Naive thymus-derived CD8-positive, alpha-beta T cell (primary cell): ENCODE measurements at places on chromosomes 7 and 10.

DNA sequence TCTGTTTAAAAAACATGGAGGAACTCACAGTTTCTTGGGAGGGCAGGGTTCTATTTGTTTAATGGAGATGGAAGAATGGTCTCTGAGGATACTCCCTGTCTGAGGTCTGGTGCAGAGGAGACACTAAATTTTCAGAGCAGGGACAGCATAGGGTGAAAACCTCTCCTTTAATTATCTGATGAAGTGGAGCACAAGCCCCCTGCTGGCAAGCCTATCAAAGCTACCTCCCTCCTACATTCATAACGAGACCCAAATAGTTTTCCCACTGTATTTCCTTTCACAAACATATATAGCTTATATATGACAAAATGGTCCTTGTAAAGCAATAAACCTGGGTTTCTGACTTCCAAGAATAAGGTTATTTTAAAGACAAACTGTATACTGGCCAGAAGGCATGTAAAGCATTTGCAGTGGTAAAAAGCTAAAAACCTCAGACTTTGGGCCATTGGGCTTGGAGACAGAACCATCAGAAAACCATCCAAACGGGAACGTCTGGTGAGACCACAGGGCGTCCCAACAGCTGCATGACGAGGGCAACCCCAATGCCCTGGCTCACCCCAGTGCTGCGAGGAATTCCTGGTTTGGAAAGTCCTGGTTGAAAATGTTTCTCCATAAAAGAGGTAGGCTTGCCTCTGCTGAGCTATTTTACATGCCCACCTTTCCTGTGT is 201.3 kb downstream of the FANK1 start:
- no peak overlapping the region for H3K4me3 ChIP-seq
- no peak for DNase-seq
- no peaks in the 10 kb centered on the region for H3K36me3 ChIP-seq
- H3K27ac ChIP-seq: no peak overlapping the region
- peaks cover 8% of the 10 kb centered on the region for H3K27me3 ChIP-seq
- H3K4me1 ChIP-seq: no peaks in the 10 kb centered on the region

GRCh38 chr7:68155676-68156075 is 1159.0 kb downstream of the TYW1 start:
- H3K4me3 ChIP-seq: no peak overlapping the region
- H3K27ac ChIP-seq: no peak overlapping the region
- no peak for DNase-seq
- H3K4me1 ChIP-seq: no peaks in the 10 kb centered on the region
- no peaks in the 10 kb centered on the region for H3K27me3 ChIP-seq
- no peaks in the 10 kb centered on the region for H3K36me3 ChIP-seq

- no peak overlapping the region for H3K27ac ChIP-seq
- no peak for DNase-seq
- no peak overlapping the region for H3K4me3 ChIP-seq
- H3K36me3 ChIP-seq: no peaks in the 10 kb centered on the region
These were observed 242.9 kb upstream of the CXCL12 start for GRCh38 chr10:44627591-44628354.

DNA sequence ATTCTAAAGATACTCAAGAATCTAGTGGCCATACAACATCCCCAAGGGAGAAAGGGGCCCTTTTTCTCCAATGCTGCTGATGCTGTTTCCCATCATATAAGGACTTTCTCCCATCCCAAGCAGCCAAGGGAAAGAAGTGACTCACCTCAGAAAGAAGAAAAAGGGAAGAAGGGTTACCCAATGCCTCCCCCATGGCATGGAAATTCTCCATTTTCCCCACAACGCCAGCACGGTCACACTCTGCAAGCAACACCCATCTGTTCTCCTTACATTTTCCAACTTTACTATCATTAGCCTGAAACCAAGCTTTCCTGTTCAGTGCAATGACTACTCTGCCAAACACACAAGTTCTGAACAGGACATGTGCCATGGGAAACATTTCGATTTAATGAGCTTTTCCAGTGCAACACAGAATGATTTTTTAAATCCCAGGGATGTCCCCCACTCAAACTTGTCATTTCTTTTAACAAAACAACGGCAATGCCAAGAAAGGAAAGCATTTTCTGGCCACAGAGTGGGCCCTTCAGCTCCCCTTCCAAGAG is 67.9 kb downstream of the PTPRN2 start:
- H3K36me3 ChIP-seq: no peaks in the 10 kb centered on the region
- H3K4me3 ChIP-seq: no peak overlapping the region
- peaks cover 28% of the 10 kb centered on the region for H3K27me3 ChIP-seq
- no peaks in the 10 kb centered on the region for H3K4me1 ChIP-seq
- H3K27ac ChIP-seq: no peak overlapping the region

DNA sequence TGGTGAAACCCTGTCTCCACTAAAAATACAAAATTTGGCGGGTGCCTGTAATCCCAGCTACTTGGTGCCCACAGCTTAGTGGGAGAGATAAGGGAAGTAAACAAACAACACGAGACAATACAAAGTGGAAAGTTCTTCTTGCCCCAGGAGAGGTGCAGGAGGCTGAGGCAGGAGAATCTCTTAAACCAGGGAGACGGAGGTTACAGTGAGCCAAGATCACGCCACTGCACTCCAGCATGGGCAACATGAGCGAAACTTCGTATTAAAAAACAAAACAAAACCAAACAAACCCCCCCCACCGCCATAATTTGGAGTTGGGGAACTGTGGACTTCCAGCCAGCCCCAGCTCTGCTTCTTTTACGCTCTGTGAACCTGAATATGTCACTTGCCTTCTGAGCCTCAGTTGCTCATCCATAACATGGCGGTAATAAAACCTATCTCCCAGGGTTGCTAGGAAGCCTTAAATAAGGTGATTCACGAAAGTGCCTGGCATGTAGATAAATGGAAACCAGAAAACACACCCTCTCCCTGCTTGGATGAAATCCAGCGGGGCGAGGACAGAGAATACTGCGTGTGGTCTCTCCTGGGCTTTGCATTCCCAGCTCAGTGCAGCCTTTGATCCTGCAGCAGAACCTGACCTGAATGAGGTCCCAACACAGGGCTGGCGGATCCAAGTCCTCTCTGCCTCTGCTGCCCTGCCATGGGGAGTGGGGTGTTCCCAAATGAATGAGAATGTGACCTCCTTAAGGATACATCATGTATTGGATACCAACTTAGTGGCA is 10.2 kb downstream of the MLXIPL start:
- H3K4me3 ChIP-seq: no peak overlapping the region
- H3K27me3 ChIP-seq: peaks cover 10% of the 10 kb centered on the region
- H3K27ac ChIP-seq: no peak overlapping the region
- peaks cover 3% of the 10 kb centered on the region for H3K4me1 ChIP-seq
- H3K36me3 ChIP-seq: no peaks in the 10 kb centered on the region
- no peak for DNase-seq

DNA sequence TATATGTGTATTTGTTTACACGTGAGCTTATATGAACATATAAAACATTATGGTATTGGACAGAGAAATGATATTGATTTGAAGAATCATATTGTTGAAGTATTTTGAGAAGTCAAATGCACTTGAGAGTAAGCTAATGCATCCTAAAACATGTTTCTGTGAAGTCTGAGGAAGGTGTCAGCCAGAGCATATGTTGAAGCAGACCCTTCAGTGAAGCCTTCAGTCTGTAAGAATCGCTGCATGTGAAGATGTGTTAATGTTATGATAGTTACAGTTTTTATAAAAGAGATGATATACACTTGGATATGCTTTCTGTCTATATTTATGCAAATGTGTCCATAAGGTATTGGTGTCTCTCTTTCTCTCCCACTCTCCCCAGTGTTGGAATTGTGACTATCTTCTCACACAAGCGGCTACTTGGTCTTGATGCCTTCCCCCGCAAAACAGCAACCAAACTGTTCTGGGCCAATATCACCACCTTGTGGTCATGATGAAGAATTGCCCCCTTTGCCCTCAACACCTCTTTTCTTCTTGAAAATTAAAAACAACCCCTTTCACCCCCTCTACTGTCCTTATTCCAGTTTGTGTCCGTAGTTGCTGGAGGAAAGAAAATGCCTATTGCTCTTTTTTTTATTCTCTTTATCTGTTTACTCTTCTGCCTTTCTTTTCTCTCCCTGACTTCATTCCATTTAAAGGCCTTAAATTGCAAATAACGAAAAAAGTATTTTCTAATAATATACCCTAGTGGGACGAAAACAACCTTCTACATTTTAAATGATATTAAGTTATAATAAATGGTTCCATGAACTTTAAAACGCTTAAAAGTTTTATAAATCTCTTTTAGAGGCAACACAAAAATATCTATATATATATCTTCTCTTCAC is 64.9 kb downstream of the IKZF1 start:
- peak overlapping the region; percentile 61 for H3K4me3 ChIP-seq
- peak; percentile 86 for DNase-seq
- H3K4me1 ChIP-seq: peaks cover 99% of the 10 kb centered on the region
- peaks cover 23% of the 10 kb centered on the region for H3K36me3 ChIP-seq
- peak overlapping the region; percentile 86 for H3K27ac ChIP-seq
- no peaks in the 10 kb centered on the region for H3K27me3 ChIP-seq

- peak; percentile 36 for DNase-seq
- no peak overlapping the region for H3K4me3 ChIP-seq
- H3K4me1 ChIP-seq: peaks cover 7% of the 10 kb centered on the region
- no peak overlapping the region for H3K27ac ChIP-seq
- no peaks in the 10 kb centered on the region for H3K27me3 ChIP-seq
These were observed 57.6 kb upstream of the ANTXRL start for GRCh38 chr10:46229144-46229563.

DNA sequence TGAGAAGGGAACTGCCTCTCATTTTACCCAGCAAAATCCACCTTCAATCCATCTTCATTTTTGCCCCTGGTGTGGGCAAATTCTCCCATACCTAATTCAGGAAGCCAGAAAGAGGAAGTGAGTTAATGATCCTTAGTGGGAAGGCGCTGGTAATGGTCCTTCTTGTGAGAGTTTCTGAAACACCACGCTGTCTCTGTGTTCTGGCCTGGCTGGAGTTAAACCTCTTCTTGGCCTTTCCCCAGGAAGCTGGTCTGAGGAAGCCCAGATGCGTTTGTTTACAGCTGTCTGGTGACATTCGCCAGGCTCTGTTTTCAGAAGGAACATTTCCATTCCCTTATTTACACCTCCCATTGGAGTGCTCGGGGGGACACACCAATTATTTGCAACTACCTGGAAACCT is 24.3 kb downstream of the HTRA1 start:
- no peak overlapping the region for H3K4me3 ChIP-seq
- peaks cover 5% of the 10 kb centered on the region for H3K27me3 ChIP-seq
- no peak for DNase-seq
- H3K36me3 ChIP-seq: no peaks in the 10 kb centered on the region
- no peak overlapping the region for H3K27ac ChIP-seq
